ENCODE measurements at places on chromosomes 5 and 9.
A peak's percentile ranks its signal among the peaks of the same experiment; 100 is the strongest.

DNA sequence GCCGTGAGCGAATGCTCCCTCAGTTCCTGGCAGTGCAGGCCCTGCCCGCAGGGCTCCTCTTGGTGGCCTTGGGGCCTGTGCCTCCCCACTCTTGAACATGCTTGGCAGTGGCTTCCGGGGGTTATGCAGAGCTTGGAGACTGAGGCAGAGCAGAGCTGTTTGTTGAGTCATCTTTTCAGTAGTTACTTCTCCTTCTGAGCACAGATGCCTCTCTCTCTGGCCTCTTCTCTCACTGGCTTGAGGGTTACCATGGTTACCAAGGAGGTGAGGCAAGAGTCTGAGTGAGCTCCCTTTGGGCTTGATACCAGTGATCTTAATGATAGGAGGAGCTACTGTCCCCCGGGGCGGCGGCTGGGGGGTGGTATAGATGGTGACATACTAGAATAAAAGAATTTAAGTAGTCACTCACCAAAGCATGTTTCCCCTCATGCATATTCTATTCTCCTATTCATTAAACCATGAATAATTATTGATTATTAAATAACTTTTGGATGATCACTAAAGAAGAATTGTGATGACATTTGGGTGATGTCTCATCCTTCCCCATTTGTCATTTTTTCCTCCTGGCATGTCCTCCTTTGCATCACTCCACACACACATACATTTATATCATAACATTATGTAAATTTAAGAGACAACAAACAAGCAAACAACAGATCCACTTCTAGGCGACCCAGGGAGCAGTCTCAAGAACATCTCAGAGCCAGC, 111.1 kb downstream of the ARHGAP26 start:
- no peak for DNase-seq

- DNase-seq, result no peak
These were observed 21.4 kb downstream of the IPPK start for GRCh38 chr9:92648474-92648971.

GRCh38 chr5:126483156-126483555, 59.9 kb downstream of the GRAMD2B start:
- peak; percentile 9 for DNase-seq

DNA sequence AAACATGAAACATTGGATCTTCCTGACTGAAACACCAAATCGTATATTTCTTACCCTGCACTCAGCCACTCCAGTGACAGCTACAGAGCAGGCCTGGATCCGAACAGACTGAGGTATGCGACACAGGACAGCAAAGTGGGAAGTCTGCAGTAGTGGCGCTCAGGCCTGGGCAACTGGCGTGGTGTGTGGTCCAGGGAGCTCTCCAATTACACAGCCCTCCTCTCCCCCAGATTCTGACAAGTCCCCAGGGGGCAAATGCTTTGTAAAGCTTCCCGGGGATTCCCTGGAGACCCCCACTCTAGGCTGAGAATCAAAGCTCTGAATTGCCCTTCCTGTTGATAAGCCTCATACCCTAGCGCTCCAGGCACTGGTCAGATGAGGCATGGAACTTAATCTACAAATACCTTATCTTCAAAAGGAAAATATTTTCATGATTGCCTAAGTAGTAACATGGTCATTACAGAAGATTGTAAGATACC, 104.8 kb upstream of the ERCC6L2 start:
- no peak for DNase-seq

- no peak for DNase-seq
These were observed 46.9 kb downstream of the ARL15 start for GRCh38 chr5:54263447-54263846.

GRCh38 chr5:7078101-7078500, 317.8 kb upstream of the ADCY2 start:
- no peak for DNase-seq

GRCh38 chr9:124365036-124365435, 50.2 kb downstream of the PSMB7 start:
- no peak for DNase-seq

- DNase-seq, result peak; percentile 98
These were observed 154.5 kb upstream of the APC start for GRCh38 chr5:112583166-112583565.

- DNase-seq, result no peak
These were observed 95.0 kb downstream of the C5orf15 start for GRCh38 chr5:133873449-133873848.

DNA sequence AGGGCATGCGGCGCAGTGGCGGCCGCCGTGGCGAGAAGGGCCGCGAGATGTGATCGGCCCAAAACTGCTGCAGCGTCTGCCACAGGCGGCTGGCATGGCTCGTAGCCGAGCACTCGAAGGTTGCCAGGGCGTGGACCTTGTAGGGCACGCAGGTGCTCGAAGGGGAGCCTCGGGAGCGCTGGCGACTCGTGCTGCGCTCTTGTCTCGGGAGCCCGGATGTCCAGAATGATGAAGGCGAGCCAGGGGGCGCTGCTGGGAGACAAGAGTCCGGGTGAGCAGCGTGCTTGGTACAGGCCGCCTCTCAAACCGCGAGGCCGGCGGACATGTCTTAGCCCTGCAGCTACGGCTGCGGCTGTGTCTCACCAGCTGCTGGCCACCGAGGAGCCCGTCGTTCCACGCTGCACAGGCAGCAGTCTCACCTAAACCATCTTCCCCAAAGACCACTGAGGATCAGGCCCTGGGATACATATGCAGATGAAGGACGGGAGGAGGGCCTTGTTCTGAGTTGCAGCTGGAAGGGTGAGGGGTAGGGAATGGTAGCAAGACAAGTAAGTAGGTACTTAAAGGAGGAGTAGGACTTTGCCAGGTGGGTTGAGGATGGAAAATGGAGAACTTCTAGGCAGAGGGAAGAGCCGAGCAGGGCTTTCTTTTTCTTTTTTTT, 1.7 kb downstream of the CBY3 start:
- DNase-seq, result peak; percentile 98

Data from DMS53 (cell line).